ENCODE measurements at places on chromosomes 6 and 20.
A peak's percentile ranks its signal among the peaks of the same experiment; 100 is the strongest.

- no peak for ATAC-seq
Observed at GRCh38 chr6:136960781-136961180, 38.7 kb downstream of the SLC35D3 start.

- no peak for ATAC-seq
Observed at GRCh38 chr20:64229507-64230061, 26.0 kb upstream of the PCMTD2 start.

GRCh38 chr6:70423189-70424134, 10.2 kb downstream of the FAM135A start:
- ATAC-seq = no peak

DNA sequence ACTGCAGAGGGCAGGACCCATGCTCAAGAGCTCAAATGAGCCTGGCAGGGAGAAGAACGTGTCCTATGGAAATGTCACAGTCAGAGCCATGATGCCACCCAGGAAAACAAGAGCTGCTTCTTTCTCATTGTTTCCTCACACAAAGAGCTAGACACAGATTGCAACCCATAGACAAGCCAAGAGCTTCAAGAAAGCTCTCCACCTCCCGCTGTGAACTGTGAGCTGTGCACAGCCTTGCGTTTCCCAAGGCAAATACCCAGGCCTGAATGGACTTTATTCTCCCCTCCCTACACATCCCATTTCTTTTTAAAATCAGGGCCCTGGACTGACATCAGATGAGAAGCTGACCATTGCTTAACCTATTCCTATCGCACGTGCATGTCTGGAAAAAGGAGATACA, 388.8 kb downstream of the RNGTT start:
- no peak for ATAC-seq

DNA sequence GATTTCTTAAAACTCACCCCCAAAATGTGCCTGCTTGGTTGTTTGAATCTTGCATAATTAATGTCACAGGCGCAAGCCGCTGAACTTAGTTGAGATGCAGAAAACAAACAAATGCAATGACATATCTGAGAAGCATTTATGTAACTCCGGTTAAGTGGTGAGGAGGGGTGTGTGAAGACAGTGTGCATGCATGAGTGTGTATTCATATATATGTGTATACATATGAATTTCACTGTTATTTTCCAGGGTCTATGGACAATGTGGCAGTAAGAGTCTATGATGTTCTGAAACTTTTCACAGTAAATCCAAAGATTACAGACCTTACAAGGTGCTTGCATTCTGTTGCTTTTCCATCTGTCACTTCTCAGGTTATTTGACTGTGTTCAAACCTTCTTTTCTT, 103.0 kb downstream of the ZNF217 start:
- ATAC-seq = no peak

GRCh38 chr6:46927066-46927465, 5.3 kb upstream of the ADGRF5 start:
- no peak for ATAC-seq

DNA sequence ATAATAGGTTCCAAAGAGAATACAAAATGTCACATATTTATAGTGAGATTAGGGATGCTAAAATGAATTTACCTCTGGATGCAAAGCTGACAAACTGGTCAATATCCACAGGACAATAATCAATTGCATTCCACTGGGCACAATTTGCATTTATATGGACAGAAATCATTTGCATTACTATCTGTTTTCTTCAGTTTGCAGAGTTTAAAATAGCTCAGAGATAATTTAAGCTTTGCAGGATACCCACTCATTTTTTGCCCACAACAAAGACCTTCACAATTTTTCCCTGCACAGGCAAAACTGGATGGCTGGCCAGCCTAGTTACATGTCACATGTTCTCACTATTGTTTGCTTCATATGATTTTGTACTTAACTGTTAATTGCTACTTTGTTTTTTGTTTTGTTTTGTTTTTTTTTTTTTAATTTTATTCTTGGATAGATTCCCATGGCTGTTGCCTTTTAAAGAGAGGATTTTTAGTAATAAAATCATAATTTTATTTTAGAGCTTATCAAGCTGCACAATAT, 483.5 kb downstream of the UTRN start:
- ATAC-seq = no peak

DNA sequence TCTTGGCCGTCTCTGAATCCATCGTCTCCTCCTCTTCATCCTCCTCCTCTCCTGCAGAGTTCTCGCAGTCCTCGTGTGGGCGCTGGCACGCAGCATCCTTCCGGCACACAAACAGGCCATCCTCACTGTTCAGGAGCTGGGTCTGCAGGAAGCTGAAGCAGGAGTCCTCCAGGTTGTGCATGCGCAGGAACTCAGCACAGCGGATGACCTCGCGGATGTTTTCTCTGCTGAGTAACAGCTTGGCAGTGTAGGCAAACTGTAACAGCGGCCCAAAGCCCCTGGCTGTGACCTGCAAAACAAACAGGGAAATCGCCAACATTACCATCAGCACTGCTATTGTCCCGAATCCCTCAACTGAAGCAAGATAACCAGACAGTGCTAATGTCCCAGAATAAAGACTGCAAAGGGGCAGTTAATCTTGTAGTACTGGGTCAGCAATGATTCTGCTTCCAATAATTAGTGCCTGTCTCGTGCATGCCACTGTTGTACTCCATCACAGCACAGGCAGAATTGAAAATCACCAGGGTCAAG, 57.4 kb downstream of the GJA10 start:
- ATAC-seq = no peak

- no peak for ATAC-seq
Observed at GRCh38 chr6:154932515-154933027, 62.5 kb upstream of the TIAM2 start.

- no peak for ATAC-seq
Observed at GRCh38 chr6:570825-571224, 86.1 kb downstream of the HUS1B start.

- no peak for ATAC-seq
Observed at GRCh38 chr6:13239530-13240455, 88.5 kb downstream of the TBC1D7 start.

- no peak for ATAC-seq
Observed at GRCh38 chr6:163867518-163868292, 453.2 kb downstream of the QKI start.

GRCh38 chr6:37210313-37210968, 40.5 kb downstream of the PIM1 start:
- ATAC-seq = peak; percentile 80

DNA sequence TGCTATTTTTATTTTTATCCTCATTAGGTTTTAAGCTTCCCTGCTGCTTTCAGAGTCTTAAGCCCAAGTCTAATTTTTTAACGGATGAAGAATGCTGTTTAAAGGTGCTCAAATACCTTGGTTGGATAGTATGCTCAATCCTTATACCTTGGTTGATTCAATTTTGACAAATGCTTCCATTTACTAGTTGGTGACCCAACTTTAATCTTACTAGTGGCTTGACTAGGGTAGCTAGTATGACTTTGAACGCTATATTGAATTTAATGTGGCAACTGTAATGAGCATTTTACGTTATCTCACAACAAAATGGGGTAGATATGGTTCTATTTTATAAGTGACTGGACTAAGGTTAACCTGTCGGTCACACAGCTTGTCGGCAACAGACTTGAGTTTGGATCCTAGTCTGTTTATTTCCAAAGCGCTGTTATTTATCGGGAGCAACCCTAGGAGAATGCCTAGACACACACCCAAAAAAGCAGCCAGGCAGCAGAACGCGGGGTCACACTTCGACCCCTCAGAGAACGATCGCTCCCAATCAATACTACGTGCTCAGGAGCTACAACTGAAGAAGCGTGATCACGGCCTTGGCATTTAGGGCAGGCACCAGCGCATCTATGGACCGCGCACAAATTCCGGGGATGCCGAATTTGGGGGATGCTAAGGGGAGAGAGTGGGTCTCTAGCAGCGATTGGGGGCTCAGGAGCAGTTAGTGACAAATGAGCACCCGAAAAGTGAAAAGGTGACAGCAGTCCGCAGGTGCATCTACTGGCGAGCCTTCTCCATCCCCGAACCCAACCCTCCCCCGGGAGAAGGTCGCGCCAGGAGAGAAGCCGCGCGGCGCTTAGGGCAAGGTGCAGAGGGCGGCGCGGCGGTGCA, 586 bp upstream of the ALDH5A1 start:
- no peak for ATAC-seq

DNA sequence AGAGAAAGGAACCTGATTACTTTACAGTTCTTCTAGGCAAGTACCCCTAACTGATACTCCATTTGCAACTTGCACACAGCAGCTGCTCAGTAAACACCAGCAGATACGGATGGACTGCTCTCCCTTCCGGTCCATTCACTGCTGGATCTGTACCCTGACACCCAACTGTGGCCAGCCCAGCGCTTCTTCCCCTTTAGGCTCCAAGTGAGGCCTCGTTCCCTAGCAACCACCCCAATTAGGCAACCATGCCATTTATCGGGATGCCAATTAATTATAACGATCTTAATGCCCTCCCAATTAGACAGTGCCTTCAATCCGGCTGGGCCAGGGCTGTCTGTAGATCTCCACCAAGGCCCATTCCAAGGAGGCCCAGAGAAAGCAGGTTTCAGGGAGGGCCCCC, 3.2 kb downstream of the SULF2 start:
- no peak for ATAC-seq

GRCh38 chr6:23637296-23637695, 488.7 kb upstream of the NRSN1 start:
- ATAC-seq = no peak

DNA sequence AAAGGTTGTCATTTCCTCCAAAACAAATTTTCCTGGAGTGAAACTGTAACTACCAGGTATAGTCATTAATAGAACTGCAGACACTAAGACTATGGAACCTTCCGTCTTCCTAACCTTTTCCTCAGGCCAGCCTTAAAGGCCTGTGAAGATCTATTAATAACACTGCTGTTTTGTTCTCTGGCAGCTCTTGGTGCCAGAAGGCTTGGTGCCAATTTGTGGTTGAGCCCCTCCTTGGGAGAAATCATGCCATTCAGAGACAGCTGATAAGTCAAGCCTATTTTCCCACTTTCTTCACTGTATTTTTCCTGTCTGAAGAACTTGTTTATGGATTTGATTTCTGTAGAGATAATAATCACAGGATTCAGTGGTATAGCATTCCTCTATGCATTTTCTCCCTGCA, 64.8 kb downstream of the HCRTR2 start:
- no peak for ATAC-seq

DNA sequence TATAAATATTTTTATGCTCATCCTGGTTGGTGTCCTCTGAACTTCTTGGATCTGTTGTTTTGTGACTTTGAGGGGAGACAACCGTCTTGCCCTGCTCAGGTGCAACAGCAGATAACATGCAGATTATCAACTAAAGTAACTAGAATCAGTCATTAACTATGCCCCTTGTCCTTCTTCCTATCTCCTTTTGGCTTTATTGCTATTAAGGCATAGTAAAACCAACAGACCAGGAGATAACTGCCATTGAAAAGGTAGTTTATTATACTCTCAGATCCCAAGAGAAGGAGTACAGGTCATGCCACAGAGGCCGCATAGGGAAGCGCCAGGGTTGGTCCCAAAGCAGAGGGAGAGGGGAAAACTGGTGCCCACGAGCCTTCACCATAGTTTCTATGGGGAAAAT, 418.2 kb downstream of the GJA1 start:
- ATAC-seq = peak; percentile 32

- ATAC-seq = no peak
Observed at GRCh38 chr6:100212131-100212530, 218.1 kb upstream of the MCHR2 start.

- no peak for ATAC-seq
Observed at GRCh38 chr6:23245572-23245971, 676.2 kb downstream of the HDGFL1 start.

GRCh38 chr6:167761794-167762258, 64.9 kb upstream of the AFDN start:
- no peak for ATAC-seq

Data from stimulated activated memory B cell treated with anti-CD40 and anti-IgM and Interleukin-4, amounts not matched to agents 10 μg/mL and 1 μg/mL and 100 μg/mL, for 72 hours (primary cell).